Activated CD4-positive, alpha-beta T cell treated with anti-CD3 and anti-CD28 coated beads for 4 hours (primary cell): ENCODE measurements at places on chromosomes 2 and 18.

GRCh38 chr2:167406558-167406957, 518.3 kb downstream of the XIRP2 start:
- no peak for DNase-seq

GRCh38 chr2:65416945-65417344, 15.5 kb downstream of the SPRED2 start:
- DNase-seq, result no peak

- DNase-seq, result no peak
Measured at GRCh38 chr2:219969508-219969907, 342.1 kb downstream of the SLC4A3 start.

GRCh38 chr2:70641263-70641784, 87.7 kb upstream of the TGFA start:
- no peak for DNase-seq

DNA sequence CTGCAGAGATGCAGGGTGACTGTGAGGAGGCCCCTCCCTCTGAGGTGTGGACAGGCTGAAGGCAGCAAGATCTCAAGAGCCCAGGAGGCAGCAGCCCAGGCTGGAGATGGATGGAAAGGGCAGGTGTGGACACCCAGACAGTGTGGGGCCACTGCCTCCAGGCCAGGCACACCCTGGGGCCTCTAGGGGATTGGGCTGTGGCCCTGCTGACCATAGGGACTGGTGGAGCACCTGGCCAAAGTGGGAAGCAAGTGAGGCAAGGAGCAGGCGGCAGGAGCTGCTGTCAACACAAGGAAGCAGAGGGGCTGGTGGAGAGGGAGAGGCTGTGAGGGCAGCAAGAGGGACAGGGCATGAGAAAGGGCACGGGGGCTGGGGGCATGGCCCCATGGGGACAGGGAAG, 10.8 kb downstream of the SNED1 start:
- no peak for DNase-seq

- DNase-seq, result no peak
Measured at GRCh38 chr2:102032368-102033030, 40.7 kb downstream of the IL1R2 start.

GRCh38 chr2:78592491-78592890, 433.0 kb upstream of the REG3G start:
- no peak for DNase-seq

- DNase-seq, result no peak
Measured at GRCh38 chr2:74578408-74578807, 23.9 kb downstream of the DOK1 start.

DNA sequence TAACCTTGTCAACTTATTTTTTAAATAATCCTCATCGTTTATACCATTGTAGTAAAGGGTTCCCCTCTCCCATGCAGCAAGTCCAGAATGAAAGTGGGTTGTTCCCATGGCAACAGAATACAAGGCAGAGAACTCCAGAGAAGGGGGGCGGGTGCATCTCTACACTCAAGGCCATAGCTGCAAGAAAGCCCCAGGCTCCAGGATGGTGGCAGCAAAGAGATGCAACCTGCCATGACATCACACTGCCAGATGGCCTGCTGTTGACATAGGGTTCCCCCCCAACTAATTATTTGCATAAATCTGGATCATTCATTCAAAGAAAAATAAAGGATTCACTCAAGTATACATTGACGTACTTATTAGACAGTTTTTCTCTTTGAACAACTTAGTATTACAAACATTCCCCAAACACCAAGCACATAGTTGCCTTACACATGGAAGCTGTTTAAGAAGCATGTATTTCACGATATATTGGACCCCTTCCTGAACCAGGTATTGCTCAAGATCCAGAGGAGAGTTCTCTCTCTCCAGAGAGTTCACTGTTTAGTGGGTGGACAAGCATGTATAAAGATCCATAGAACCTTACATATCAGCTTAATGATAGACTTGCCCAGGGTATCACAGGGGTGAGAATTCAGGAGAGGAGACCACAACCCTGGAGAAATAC, 87.4 kb upstream of the KLF7 start:
- no peak for DNase-seq

DNA sequence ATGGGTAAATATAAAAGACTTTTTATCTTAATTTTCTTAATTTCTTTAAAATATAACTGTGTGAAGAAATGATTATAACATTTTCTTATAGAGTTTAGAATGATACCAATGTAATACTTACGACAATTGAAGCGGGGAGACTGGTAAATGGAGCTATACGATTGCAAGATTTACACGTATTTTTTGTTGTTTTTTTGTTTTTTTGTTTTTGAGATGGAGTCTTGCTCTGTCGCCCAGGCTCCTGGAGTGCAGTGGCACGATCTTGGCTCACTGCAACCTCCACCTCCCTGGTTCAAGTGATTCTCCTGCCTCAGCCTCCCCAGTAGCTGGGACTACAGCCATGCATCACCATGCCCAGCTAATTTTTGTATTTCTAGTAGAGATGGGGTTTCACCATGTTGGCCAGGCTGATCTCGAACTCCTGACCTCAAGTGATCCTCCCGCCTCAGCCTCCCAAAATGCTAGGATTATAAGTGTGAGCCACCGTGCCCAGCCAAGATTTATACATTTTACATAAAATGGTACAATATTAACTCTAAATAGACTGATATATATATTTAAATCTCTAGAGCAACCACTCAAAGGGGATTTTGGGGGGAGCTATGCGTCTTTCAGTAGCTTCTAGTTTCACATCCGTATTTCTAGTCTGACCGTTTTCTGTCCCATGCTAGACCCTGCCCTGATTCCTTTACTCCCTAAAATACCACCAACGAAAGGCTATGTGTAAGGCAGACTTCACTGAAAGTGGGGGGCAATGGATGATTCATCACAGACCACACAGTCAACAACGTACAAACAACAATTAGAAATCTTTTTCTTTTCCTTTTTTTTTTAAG, 28.2 kb upstream of the ATG16L1 start:
- DNase-seq, result no peak

DNA sequence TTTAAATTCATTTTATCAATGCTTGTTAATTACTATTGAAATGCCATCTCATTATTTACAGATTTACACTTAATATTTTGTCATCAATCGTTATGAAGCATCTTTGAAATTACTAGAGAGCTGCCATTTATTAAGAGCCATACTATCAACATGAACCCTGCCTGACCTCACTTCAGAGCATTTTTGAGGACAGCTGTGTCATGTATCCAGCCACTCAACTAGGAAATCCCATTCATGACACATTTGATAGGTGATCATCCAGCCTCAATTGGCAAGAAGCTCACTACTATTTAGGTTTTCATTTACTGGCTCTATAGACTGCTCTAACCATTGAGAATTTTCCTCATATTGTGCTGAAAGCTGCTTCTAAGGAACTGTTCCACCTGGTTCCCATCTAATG, 40.6 kb upstream of the TLK1 start:
- DNase-seq, result no peak

DNA sequence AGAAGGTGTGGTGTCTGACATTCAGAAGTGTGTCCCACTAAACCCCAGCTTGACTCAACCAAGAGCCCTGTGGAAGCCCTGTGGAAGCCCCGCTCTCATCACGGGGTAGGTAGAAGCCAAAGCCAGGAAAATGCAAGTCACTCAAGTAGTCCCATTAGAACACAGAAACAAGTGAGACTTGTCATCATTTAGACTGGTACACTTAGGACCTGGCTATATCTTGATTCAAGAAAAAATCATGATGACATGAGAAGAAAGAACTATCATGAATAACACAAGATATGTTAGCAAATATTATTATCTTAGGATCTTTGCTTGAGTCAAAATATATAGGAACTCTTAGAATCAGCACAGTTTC, 28.2 kb upstream of the SULT1C4 start:
- no peak for DNase-seq

GRCh38 chr2:71853858-71854257, 293.8 kb downstream of the CYP26B1 start:
- no peak for DNase-seq

GRCh38 chr18:58229162-58229561, 185.1 kb downstream of the NEDD4L start:
- DNase-seq, result no peak

DNA sequence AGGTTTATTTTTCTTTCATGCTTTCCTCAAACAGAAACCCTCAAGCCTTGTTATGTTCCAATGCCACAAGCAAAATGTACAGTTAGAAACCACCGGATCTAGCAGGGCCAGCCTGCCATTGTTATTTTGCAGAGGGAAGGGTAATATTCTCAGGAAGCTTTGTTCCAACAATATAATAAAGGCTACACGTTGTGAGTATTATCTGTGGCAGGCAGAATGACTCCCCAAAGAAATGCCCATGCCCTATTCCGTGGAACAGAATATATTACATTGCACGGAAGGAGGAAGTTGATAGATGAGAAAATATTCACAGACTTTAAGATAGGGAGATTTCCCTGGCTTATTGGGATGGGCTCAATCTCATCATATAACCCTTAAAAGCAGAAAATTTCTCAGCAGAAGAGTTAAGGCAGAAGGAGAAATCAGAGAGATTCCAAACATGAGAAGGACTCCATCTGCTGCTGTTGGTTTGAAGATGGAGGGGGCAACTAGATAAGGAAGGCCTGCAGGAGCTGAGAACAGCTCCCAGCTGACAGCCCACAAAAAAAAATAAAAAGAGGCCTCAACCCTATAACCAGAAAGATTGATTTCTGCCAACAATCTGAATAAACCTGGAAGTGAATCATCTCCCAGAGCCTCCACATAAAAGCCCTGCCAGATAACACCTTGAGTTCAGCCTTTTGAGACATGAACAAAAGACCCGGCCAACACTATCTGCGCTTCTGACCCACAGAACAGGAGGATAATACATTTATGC, 466.6 kb downstream of the LPIN1 start:
- DNase-seq, result no peak

DNA sequence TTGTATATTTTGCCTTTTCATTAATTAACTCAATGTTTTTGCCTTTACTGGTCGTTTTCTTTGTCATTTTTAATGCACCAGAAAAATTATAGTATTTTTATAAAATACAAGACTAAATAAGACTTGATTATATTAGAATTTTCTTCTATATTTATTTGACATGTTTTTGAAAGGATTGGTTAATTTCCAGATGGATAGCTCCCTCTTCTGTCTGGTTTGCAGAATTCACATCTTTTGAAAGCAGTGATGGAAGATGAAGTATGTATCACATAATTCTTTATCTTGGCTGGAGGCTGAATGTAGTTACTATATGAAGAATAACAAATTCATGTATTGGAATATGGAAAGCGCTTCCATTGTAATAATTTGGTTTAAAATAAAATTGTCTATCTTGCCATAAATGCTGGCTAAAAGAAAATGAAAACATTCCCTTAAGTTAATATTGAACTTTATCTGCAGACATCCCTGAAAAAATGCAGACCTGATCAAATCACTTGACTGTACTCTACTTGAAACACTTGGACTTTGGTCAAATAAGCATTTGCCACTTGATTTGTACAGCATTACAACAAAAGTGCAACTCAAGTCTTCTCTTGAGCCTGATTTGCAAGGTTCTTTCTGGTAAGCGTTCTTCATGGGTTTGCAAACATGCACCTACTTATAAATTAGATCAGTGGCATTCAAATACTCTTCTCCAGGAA, 86.3 kb upstream of the EFEMP1 start:
- DNase-seq, result no peak

DNA sequence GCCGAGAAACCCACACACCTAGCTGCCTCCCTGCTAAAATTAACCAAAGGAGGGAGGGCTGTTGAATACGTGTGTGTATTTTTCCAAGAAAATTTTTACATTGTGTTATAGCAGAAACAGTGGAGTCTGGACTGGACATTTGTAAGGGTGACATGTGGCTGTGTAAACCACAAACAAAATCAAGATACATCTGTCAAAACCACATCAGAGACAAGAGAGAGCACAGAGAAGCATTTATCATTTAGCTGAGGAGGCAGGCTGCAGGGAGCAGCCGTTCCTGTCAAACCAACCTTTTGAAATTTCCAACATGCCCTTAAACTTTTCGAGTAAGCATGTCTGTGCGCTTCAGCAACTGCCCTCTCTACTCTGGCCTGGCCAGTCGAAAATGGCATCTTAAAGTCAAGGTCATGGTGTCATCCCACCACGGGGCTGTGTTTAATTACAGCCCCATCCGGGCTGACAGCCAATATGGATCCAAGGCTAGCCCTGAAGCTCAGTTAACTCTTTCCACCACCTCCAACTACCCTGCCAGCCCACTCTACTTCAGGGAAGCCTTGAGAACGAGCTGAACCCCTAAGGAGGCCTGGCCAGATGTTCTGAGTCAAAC, 8.4 kb downstream of the BCL11A start:
- no peak for DNase-seq

DNA sequence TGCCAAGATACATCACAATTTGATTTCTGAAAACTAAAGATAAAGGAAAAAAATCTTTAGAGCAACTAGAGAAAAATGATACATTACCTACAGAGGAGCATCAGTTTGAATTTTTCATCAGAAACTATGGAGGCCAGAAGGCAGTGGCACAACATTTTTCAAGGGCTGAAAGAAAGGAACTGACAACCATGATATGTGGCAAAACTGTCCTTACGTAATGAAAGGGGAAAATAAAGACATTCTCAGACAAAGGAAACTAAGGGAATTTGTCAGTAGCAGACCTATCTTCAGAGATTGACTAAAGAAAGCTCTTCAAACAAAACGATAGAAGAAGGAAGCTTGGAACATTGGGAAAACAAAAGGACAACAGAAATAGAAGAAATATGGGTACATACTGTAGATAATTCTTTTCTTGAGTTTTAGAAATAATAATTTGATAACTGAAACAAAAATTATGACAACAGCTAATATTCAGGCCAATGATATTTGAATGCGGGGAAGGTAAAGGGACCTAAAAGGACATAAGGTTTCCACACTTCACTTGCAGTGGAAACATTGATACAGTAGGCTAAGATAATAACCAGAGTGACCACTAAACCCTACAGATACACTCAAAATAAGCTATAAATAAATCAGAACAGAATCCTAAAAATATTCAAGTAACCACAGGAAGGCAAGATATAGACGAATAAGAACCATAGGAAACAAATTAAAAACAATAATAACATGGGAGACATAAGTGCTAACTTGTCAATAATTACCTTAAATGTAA, 70.0 kb upstream of the NPAS2 start:
- DNase-seq, result no peak

DNA sequence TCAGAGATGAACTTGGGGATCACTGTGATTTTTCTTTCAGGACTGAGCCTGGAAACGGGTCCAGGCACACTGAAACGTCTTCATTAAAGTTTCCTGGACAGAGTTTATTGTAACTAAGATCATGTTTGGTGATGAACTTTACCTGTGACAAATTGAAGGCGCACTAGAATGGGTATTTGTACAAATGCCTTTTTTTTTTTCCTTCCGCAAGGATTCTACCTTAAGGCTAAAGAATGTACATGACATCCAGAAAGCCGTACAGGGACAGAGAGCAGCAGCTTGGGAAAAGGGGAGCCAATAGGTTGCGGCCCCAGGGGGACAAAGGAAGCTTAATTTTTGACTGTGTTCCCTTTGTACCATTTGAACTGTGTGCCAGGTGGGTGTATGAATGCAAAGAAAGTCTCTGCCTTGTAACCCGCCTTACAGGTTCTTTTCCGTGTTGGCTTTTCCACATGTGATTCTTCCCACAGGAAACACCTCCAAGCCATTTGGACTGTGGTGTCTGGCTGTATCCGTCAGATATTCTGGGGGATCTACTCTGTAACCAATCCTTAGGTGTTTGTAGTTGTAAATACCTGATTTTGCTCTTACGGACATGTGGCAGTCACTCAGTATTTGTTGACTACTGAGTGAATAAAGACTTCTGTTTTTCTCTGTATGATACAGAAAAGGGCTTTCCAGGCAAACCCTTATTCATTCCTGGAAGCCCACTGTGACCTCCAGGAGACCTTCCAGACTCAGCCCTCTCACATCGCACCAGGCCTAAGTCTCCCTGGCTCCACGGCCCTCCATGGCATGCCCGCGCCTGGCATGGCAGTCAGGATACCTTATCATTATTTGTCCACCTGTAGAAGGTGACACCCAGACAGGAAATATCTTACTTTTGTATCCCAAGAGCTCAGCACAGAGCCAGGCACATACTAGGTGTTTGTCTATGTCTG, 1.1 kb downstream of the LRRFIP1 start:
- DNase-seq, result no peak
